Stimulated activated CD8-positive, alpha-beta memory T cell treated with anti-CD3 and anti-CD28 coated beads, Interleukin-12 subunit alpha, Interleukin-12 subunit beta, amount 100 ng/mL, for 4 hours (primary cell): ENCODE measurements at places on chromosomes 3 and 15.

- no peak for DNase-seq
Observed at GRCh38 chr15:77354063-77354462, 65.8 kb downstream of the PEAK1 start.

DNA sequence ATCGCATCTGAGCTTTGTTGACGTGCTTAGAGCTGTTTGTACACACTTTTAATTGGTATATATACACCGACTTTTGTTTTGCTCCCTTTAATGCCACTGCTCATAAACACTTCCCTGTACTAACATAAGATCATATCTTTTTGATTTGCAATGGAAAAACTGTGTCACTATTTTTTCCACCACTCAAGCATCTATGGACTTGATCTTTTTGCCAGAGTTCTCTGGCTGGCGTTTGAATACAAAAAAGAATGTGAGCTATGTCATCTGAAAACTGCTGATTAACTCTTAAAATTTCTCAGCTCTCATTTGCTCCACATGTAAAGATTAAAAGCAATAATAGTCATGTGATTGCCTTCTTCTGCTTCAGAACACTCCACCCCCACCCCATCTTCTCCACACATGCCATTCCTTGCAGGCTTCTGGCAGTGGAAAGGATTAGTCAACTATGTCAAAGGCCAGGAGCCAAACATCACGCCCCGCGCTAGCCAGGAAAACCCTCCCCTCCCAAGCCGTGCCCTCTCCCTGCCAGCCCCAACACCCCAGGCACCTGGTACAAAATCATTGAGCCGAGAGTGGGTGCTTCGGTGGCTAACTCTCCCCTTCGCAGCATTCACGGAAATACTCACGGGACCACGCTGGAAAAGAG, 123.4 kb upstream of the MEF2A start:
- no peak for DNase-seq

DNA sequence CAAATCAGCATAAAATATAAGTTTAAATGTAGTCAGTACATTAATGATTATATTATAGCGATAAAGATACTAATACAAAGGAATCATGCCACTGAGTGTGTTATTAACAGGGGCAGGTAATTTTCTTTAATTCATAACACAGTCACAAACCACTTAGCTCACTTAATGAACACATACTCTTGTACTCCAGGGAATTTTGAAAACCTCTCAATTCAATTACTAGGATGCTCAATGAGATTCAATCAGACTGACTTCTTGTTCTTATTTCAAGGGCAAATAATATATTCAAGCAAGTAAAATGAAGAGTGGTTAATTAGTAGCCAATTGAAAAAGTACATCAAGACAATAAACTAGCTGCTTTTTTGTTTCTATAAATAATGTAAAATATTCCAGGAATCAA, 5.8 kb upstream of the SUCNR1 start:
- no peak for DNase-seq

DNA sequence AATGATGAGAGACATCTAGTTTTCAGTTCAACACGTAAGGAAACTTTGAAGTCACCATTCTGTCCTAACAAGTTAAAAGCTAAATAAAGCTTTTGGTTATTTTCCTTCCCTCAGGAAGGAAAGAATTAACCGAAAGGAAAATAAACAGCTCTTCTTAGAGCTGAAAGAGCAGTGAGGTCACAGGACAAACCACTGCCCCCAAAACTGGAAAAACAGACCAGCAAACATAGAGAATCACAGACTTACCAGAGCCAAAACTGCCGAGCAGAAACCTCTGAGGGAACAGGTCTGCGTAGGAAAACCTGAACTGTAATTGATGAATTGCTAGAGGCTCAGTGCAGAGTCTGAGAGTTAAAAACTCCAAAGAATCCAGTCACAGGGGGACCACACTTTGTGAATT, 14.7 kb downstream of the USP50 start:
- DNase-seq, result no peak

GRCh38 chr15:91711384-91712033, 142.0 kb upstream of the SLCO3A1 start:
- no peak for DNase-seq

- no peak for DNase-seq
Observed at GRCh38 chr15:29143909-29144635, 125.5 kb downstream of the NSMCE3 start.
